Fibroblast of skin of scalp (primary cell): ENCODE measurements at places on chromosomes 6 and 20.

DNA sequence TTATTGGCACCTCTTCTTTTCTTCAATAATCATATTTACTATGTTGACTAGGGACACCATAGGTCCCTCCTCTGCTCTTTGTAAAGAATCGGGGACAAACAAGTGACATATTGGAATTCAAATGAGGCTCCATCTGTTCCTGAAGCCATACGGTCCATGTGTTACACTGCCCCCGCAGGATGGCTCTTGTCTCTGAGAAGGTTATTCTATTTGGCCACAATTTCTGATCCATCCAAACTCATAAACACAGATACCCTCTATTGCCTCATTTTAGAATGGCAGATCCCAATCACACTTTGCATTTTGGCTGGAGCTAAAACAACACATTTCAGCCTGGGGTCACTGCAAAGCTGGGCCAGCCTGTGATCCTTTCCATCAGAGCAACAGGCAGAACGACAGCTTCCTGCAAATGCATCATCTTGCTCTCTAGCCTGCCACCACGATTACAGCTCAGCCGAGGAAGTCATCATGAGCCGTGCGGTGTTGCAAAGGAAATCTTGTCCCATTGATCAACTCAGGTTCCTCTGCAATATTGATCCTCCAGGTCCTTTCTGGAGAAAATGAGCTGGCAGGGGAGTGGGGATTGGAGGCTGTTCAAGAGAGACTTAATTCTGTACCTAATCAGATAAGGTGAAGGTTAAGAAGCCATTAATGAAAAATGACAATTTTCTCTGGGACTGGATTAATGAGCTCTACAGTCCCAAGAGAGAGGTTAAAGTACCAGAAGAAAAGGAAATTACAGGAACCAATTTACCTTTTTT, 73.1 kb downstream of the AGPAT4 start:
- DNase-seq: no peak

- peak; percentile 33 for DNase-seq
Measured at GRCh38 chr20:11302436-11302835, 615.3 kb upstream of the BTBD3 start.

- no peak for DNase-seq
Measured at GRCh38 chr20:21396599-21397340, 556 bp downstream of the NKX2-4 start.

DNA sequence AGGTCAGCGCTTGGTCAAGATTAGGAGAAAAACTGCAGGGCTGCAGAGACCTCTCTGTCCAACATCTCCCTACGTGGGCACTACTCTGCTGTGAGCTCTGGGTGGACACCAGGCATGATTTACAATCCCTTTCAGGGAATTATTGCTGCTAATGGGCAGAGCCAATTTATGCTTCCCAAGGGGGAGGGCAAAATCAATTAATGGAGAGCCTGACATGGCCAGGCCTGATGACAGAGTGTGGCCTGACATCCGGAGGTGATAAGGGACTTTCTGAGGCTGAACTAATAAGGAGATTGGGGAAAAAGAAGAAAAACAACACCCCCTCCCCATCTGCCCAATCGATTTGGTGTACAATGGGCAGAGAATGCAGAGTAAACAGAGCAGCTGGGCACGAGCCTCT, 5.0 kb upstream of the KCNK16 start:
- no peak for DNase-seq

DNA sequence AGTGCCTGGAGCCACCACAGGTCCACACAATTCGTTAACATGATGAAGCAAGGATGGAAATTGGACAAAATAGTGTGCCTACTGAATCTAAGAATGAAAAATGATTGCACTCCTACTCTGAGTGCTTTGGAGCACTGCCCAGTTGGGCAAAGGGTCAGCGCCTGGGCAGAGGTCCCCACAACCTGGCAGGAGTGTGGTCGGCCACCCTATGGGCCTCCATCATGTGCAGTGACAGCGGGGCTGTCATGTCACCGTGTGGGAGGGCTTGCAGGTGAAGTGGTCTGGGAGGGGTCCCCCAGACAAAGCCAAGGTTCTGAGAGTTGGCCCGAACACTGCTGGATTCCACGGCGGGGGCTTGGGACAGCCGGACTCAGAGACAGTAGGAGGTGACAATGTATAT, 36.2 kb upstream of the CD93 start:
- no peak for DNase-seq

DNA sequence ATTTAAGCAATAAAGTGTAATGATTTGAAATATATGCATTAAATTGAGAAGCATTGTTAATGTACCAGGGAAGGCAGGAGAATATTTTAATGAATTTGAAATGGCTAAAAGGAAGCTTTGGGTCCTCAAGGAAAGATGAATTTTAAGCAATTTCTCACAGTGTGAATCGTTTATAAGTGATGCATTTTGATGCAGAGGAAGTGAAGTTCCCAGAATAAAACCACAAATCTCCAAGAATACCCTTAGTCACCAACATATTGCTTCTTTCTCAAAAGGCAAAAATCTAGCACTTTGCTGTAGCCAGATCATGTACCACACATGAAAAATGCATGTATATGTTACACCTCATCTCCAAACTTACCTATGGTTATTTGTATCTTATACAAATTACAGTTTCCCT, 11.7 kb downstream of the TPD52L1 start:
- peak; percentile 65 for DNase-seq

DNA sequence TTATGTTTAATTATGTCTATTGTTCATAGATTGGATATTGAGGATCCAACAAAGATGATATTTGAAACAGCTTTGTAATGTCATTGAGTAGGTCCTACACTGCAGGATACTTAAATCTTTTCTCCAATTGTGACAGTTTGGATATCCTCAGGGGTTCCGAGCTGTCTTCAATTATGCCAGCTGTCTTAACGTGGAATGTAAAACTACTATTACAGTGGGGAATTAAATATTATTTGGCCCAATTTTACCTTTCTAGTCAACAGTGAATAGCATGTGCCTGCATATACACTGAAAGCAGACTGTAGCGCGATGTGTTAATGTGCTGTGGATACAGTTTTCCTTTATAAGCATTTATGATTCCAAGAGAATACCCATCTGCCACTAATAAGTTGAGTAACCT, 156.9 kb downstream of the GRIK2 start:
- DNase-seq: no peak

DNA sequence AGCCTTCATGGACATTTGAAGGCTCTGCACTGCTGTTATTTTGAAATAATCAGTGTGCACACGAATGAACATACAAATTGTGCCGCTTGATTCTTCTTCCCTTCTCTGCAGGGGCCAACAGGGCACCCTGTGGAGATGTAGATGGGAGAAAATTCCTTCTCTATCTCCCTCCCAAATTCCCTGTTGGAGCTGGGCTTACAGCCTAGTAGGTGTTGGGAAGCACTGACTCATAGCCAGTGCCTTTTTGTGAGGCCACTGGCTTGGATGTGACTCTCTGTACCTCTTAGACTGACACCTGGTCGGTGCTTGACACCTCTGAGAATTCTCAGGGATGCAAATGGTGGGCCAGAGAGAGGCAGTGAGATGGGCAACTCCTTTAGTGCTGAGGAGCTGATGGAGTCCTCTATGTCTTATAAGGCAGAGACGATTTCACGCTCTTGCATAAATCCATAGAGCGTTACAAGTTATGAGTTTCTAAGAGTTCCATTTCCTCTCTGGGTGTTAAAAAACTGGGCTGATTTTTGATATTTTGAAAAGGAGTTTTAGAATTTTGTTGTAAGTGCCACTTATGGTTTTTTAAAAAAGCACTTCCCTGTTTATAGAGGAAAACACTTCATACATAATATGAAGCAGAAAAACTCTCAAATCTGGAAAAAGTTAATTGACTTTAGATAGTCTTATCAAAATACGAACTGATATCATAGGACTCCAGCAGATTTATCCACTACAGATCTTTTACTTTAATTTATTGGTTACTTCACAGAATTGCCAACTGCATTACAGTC, 89.8 kb upstream of the MAP3K7 start:
- no peak for DNase-seq

GRCh38 chr6:154380741-154381140, 24.1 kb upstream of the IPCEF1 start:
- no peak for DNase-seq

- DNase-seq: peak; percentile 89
Measured at GRCh38 chr20:6533761-6534479, 233.6 kb upstream of the BMP2 start.

DNA sequence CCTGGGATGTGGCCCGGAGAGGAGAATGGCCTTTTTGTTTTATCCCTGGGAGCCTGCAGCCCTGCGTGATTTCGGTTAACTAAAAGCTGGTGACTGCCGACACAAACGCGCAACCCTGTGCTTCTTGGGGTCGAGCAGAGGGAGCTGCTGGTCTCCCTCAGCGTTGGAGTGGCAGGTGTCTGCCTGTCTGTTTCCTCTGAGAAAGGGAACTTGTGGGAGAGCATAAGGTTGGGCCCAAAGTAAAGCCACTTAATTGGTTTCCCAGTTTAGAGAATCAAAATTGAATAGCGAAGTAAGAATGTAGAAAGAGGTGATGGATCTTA, 500 bp downstream of the LTV1 start:
- no peak for DNase-seq

- DNase-seq: peak; percentile 39
Measured at GRCh38 chr6:116847227-116847626, 18.3 kb upstream of the GPRC6A start.

- DNase-seq: no peak
Measured at GRCh38 chr6:49543087-49543858, 7.2 kb upstream of the C6orf141 start.

GRCh38 chr6:12314751-12315150, 24.6 kb downstream of the EDN1 start:
- no peak for DNase-seq

DNA sequence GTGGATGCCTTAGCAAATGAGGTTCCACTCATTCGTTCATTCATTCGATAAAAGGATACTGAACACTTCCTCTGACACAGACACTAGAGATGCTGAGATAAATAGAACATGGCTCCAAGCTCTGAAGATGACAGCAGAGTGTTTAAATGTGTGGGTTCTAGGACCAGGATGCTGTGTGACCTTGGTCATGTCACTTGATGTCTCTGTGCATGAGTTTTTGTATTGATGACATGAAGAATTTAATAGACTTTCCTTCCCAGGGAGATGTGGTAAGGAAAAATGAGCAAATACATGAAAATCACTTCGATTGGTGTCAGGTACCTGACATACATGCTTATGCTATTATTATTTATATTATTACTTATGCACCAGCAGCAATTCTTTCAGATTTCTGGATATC, 34.3 kb upstream of the CD83 start:
- no peak for DNase-seq

DNA sequence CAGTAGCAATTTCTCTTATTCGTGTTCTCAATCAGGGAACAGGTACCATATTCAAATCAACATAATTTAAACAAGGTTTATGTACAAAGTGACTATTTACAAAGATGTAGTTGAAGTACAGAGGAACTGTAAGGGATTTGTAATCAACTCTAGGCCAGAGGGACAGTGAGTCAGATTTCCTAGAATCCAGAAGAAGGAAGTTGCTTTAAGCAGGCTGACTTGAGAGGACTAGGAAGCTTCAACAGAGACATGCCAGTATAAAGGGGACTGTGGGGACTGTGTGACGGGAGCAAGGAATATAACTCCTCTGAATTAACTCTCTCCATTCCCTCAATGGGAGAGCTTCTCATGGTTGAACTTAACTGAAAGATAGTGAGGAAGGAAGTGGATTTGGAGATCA, 427.4 kb upstream of the JAG1 start:
- peak; percentile 29 for DNase-seq

GRCh38 chr6:91664327-91664959, 1077.6 kb upstream of the MAP3K7 start:
- DNase-seq: no peak

DNA sequence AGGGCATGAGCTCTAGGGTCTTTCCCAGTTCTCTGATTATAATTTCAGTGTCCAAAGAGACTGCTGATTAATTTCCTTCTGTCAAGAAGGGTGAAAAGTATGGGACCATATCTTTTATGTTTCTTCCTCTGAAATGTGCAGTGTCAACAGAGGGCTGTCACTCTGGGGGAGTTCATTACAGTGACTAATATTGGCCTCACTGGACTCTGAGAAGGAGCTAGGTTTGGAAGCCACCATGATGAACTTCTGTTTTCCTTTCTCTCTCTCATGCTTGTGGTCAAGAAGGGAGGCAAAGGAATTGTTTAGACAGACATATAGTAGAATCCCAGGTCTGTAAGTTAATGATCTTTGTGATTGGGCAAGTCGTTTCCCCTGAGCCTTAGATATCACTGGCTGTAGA, 41.8 kb upstream of the BMP6 start:
- DNase-seq: peak; percentile 42

DNA sequence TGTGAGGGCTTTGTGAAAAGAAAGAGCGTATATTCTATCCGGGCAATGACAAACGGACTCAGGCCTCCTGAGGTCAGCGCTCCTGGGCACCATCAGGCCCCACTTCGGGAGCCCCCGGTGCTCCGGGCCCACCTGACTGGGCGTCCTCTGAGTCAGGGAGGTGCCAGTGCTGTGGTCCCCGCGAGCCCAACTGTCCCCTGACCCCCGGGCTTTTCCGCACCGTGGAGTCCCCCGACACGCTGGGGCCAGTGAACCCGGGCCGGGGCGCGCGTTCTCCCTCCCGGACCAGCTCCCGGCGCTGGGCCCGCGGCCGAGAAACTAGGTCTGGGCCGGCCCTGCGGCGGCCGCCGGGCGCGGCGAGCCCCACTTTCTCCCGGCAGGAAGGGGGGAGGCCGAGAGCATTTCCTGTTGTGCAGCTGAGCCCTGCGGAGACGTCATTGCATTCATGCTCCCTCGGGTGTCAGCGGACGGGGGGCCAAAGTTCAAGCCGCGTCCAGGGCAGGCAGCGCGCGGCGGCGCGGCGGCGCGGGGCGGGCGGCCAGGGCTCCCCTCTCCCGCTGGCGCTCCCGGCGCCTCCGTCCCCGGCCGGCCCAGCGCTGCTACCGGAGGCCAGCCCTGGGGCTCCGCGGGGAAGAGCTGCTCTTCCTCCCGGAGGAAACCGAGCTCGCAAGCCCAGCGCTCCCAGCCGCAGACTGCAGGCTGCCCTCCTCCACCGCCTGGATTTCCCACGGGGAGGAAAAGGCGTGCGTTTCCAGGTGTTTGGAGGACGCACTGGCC, 18.3 kb downstream of the HIVEP2 start:
- DNase-seq: peak; percentile 76

DNA sequence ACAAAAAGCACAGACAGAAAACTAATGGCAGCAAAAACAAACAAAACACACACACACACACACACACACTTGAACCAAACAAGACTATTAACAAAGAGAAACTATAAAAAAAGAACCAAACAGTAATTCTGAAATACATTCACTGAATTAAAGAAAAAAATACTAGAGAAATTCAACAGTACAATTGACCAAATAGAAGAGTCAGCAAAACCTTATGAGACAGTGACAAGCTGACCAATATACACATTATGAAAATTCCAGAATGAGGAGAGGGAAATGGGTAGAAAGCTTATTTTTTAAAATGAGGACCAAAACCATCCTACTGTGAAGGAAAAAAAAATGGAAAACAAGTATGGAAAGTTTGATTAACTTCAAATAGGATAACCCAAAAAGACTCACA, 212.2 kb upstream of the BTBD3 start:
- DNase-seq: no peak

DNA sequence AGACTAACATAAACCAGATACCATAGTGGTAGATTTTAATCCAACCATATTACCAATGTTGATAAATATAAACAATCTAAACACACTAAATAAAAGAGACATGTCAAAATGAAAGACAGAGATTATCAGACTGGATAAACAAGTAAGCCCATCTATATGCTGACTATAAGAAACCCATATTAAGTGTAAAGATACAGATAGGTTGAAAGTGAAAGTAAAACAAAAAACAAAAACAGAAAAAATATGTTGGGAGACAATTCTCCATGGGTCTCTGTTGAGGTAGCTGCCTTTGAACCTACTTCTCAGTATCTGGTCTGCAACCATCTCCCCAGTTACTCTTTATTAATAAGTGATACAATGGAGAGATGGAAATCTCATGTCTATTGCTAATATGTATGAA, 21.2 kb downstream of the REV3L start:
- DNase-seq: no peak
